ENCODE measurements at places on chromosomes 7 and 10.
A peak's percentile ranks its signal among the peaks of the same experiment; 100 is the strongest.

- H3K27me3 ChIP-seq: no peaks in the 10 kb centered on the region
- DNase-seq: no peak
- no peaks in the 10 kb centered on the region for H3K36me3 ChIP-seq
- H3K27ac ChIP-seq: peak overlapping the region; percentile 95
- H3K4me1 ChIP-seq: peaks cover 13% of the 10 kb centered on the region
These were observed 570 bp upstream of the PRTFDC1 start for GRCh38 chr10:24952707-24953645.

GRCh38 chr7:16791071-16791470 lies 13.7 kb downstream of the AGR2 start:
- no peak overlapping the region for H3K27ac ChIP-seq
- DNase-seq: no peak
- H3K4me1 ChIP-seq: no peaks in the 10 kb centered on the region
- H3K27me3 ChIP-seq: no peaks in the 10 kb centered on the region

DNA sequence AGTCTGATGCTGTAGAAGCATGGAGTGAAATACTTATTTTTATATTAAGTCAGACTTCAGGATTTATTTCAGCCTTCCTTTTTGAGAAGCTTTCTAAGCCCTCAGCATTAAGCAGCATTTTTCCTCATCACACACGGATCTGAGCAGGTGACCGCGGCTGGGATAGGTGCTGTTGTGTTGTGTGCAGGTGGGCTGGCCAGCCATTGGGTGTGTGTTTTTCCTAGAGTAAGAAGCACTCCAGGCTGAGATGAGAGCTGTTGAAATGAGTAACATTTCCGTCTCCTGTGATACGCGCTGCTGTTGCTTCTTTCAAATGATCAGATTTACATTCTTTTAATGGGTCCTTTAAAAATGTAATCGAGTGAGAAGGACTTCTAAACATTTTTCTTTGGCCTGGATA lies 63.9 kb downstream of the INSYN2A start:
- no peak for DNase-seq
- H3K27ac ChIP-seq: no peak overlapping the region
- 0 out of 2 replicates have a peak, but pooled peaks cover 4% of the 10 kb centered on the region for H3K36me3 ChIP-seq
- no peaks in the 10 kb centered on the region for H3K4me1 ChIP-seq
- H3K4me3 ChIP-seq: no peak overlapping the region
- no peaks in the 10 kb centered on the region for H3K27me3 ChIP-seq

DNA sequence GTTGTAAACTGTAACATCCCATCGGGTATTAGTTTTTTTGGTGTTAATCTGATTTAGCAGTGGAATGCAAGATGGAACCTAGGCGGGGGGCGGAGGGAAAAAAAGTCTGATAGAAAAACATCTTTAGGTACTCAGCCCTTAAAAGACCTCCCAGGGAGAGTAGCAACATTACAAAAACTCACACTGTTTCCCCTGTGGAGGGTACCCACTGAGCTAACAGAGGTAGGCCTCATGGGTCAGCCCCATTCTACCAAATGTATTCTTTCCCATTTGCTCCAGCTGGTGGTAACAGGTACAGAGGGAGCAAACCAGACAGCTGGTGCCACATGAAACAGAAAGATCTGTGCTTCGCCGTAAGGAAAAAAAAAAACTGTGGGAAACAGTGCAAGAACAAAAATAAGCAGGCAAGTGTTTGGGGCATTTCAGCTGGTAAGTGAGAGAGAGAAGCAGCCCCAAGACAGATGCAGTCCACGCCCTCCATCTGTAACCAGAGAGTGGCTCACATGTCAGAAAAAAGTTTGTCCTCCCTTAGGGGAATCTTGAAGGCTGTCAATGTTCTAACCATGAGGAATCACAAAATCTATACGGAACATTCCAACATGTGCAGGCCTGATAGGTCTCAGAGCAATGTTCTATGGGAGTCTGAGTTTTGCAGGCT lies 65.3 kb downstream of the HOXA1 start:
- H3K27ac ChIP-seq: no peak overlapping the region
- no peaks in the 10 kb centered on the region for H3K36me3 ChIP-seq
- H3K4me3 ChIP-seq: no peak overlapping the region
- H3K4me1 ChIP-seq: peaks cover 9% of the 10 kb centered on the region
- no peak for DNase-seq

GRCh38 chr7:112161253-112162141 lies 44.7 kb downstream of the DOCK4 start:
- H3K27ac ChIP-seq: no peak overlapping the region
- no peak for DNase-seq
- no peak overlapping the region for H3K4me3 ChIP-seq
- H3K36me3 ChIP-seq: no peaks in the 10 kb centered on the region
- H3K4me1 ChIP-seq: peaks cover 3% of the 10 kb centered on the region

GRCh38 chr10:71743089-71743838 lies 23.7 kb upstream of the C10orf105 start:
- DNase-seq: no peak
- H3K4me1 ChIP-seq: peaks cover 1% of the 10 kb centered on the region
- H3K36me3 ChIP-seq: no peaks in the 10 kb centered on the region
- H3K27ac ChIP-seq: no peak overlapping the region
- H3K27me3 ChIP-seq: no peaks in the 10 kb centered on the region
- no peak overlapping the region for H3K4me3 ChIP-seq

DNA sequence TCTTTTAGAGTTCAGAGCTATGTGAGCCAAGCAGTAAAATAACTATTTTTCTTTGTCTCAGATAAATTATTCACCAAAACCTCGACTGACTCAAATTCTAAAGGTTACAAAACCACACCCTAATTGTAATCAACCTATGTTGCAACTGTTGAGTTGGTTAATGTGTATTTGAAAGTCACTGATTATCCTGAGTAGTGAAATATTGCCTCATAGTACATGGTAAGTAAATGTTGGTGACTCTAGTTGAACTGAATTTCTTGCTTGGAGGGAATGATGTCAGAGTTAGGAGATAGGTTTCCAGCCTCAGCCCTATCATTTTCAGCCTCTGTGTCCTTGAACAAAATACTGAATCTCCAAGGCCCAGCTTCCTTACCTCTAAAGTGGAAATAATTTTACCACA lies 3.0 kb upstream of the CYP2C18 start:
- H3K4me3 ChIP-seq: no peak overlapping the region
- H3K27ac ChIP-seq: no peak overlapping the region
- DNase-seq: no peak

DNA sequence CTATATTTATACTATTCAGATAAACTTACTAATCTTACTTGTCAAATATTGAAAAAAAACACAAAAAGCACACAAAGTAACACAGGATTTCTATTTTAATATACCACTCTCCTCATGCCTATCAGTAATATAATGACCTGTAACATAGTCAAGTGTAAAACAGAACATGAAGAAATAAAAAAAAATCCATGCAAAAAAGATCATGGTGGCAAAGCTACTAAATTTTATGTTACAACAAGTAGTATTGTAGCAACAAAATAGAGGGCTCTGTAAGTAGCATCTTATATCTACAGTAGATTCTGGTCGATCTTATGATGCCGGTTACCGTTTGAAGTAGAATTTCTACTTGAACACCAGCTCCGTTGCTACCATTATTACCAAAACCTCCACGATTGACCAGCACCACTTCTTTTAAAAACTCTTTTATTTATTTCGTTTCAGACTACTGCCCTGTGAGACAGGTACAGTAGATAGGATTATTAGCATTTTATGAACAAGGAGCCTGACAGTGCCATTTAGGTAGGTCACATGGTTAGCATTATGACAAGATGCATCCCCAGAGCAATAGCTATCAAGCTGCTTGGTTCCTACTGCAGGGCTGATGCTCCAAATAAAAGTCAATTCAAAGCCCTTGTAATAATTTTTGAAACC lies 2.1 kb downstream of the CPED1 start:
- no peaks in the 10 kb centered on the region for H3K36me3 ChIP-seq
- H3K27ac ChIP-seq: no peak overlapping the region
- H3K27me3 ChIP-seq: peaks cover 20% of the 10 kb centered on the region
- no peak overlapping the region for H3K4me3 ChIP-seq

DNA sequence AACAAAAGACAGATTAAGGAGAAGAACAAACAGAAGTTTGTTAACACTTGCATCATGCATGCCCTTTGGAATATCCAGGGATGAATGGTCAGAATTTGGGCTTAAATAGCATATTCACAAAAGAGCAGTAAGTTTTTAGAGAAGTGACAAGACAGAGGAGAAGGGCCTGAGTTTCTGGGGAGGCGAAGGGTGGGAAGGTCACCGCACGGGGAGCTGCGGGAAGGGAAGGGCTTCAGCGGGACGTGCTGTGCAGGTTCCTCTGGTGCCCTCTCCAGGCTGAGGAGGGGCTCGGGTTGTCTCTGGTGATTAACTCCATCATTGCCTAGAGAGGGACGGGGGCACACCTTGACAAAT lies 10.4 kb upstream of the ZNF22 start:
- no peak overlapping the region for H3K4me3 ChIP-seq
- H3K27ac ChIP-seq: no peak overlapping the region
- peak; percentile 64 for DNase-seq
- H3K27me3 ChIP-seq: peaks cover 3% of the 10 kb centered on the region
- peaks cover 16% of the 10 kb centered on the region for H3K4me1 ChIP-seq

GRCh38 chr7:2115760-2116447 lies 116.8 kb downstream of the MAD1L1 start:
- no peak overlapping the region for H3K27ac ChIP-seq
- H3K27me3 ChIP-seq: no peaks in the 10 kb centered on the region
- no peaks in the 10 kb centered on the region for H3K4me1 ChIP-seq
- no peak overlapping the region for H3K4me3 ChIP-seq
- H3K36me3 ChIP-seq: no peaks in the 10 kb centered on the region
- no peak for DNase-seq

- H3K4me1 ChIP-seq: no peaks in the 10 kb centered on the region
- H3K27me3 ChIP-seq: no peaks in the 10 kb centered on the region
- no peaks in the 10 kb centered on the region for H3K36me3 ChIP-seq
These were observed 179.6 kb downstream of the ADK start for GRCh38 chr10:74330646-74331045.

DNA sequence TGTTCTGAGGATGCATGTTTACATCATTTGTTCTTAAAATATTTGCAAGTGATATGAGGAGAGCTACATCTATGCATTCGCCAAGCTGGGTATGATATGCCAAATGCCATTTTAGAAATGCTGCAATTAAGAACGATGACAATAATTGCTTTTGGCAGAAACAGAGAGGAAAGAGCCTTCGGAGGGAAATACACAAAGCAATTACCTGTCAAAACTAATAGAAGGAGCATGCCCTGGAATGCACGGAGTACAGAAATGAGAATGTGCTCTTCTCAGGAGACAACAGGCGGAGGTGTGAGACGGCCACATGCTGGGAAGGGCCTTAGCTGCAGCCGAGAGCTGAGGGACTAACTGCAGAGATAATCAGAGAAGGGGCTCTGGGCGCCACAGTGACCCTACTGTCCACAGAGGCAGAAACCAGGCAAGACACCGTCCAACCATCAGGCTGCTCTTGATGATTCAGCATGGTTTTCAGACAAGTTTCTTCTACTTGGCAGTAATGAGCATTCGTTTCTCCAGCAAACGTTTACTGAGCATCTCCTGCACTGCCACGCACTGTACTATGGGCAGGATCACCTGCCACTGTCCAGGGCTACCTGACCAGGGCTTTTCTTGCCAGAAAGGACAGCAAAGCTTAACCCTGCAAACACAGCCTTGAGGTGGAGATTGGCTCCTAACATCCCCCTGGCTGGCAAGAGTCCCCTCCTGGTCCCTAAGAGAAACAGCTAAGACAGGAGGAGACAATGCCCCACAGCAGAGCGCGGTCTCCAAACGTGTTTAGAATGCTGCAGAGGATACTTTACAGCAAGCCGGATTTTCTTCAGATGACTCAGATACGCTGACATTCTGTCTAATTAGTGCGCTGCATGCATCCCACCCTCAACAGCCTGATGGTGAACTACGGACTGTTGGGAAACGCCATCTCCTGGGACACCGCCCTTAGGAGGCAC lies 18.1 kb downstream of the VIPR2 start:
- no peak for DNase-seq
- H3K4me1 ChIP-seq: peaks cover 3% of the 10 kb centered on the region
- H3K27me3 ChIP-seq: no peaks in the 10 kb centered on the region
- no peak overlapping the region for H3K4me3 ChIP-seq
- no peak overlapping the region for H3K27ac ChIP-seq
